ENCODE measurements at places on chromosomes 13 and 19. TPM values are rescaled to one million over a fixed set of nuclear protein-coding genes. Genes with fewer than 3 reads are reported as not detected.
A peak's percentile ranks its signal among the peaks of the same experiment; 100 is the strongest.

Gene CAPS
- 3.5 TPM for total RNA-seq

DNA sequence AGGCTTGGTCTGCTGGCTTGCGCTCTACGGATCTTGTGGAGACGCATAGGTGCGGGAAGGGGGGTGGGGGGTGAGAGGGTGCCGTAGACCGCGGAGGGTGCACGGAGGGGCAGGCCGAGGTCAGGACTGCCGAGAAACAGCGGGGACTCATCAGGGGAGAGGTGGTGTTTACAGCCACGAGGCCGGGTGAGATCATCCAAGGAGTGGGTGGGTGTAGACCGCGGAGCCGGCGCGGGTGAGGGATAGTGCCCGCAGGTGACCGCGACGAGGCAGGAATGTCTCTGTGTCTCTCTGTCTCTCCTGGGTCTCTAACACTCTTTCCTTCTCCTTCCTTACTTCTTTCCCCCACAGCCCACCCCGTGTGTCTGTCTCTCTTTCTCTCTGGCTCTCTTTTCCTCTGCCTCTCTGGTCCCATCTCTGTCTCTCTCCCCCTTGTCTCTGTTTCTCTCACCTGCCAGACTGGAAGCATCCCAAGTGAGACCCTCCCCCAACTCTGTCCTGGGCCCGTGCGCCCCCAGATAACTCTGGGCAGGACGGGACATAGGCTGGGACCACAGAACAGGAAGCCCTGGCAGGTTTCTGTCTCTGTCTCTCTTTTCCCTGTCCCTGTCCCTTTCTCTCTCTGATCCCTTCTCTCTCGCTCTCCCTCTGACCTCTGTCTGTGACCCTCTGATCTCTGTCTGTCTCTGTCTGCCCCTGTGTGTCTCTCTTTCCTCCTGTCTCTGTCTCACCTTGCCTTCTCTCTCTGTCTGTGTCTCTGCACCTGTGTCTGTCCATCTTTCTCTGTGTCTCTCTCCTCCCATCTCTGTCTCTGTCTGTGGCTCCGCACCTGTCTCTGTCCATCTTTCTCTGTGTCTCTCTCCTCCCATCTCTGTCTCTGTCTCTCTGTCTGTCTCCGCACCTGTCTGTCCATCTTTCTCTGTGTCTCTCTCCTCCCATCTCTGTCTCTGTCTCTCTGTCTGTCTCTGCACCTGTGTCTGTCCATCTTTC is 1.8 kb upstream of the KLK4 start:
- no peak for DNase-seq

GRCh38 chr19:49889687-49890348 is 6.9 kb downstream of the IL4I1 start:
- peak; percentile 63 for DNase-seq

Gene OSCAR
- total RNA-seq: 0.63 TPM

- peak; percentile 88 for DNase-seq
Observed at GRCh38 chr13:46614582-46614981, 61.6 kb downstream of the LRCH1 start.

DNA sequence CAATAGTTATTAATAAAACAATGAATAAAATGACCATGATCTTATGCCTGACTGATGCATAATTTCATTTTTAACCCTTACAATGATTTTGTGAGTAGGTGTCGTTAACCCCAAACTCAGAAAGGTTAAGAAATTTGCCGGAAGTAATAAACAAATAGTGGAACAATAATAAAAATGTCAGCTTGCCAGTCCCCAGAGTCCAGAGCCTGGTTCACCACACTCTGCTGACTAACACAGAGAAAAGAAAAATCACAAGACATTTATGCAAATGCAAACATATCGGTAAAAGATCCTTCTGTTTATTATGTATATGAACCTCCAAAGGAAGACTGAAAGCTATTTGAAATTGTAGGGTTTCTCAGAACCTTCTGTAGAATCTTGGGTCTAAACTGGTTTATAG is 563.7 kb downstream of the EFNB2 start:
- DNase-seq: no peak

Measured in fibroblast of the aortic adventitia (primary cell).